ENCODE measurements at places on chromosomes 11 and 22.
A peak's percentile ranks its signal among the peaks of the same experiment; 100 is the strongest.

GRCh38 chr11:26930518-26931247, 63.2 kb upstream of the FIBIN start:
- no peak for DNase-seq

DNA sequence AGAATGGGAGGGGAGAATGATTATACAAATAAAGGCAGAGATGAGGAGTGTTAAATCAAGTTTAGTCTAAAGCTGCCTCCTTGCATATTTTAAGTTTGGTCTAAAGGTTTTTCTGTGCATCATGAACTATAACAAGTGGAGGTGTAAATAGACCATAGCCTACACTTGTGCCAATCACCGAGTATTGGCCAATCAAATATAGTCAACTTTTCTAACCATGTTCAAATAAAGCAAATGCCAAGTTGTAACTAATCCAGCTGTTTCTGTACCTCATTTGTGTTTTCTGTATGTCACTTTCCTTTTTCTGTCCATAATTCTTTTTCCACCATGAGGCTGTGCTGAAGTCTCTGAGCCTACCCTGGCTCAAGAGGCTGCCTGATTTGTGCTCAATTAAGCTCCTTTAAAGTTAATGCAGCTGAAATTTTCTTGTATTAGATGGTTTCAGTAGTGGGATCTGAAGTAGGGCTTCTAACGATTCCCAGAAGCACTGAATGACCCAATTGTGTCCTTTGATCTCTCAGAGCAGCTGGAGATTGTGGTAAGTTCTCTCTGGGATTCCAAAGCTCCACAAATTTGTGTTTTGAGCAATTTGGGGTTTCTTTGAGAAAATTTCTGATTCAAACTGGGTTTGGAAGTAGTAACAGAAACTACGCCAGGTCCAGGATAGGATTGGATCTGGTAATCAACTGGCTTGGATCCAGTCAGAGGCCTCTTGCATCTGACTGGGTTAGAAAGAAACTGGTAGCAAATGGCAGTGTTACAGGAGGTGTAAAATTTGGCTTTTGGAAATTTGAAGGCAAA, 25.6 kb downstream of the OR5A2 start:
- DNase-seq = no peak

DNA sequence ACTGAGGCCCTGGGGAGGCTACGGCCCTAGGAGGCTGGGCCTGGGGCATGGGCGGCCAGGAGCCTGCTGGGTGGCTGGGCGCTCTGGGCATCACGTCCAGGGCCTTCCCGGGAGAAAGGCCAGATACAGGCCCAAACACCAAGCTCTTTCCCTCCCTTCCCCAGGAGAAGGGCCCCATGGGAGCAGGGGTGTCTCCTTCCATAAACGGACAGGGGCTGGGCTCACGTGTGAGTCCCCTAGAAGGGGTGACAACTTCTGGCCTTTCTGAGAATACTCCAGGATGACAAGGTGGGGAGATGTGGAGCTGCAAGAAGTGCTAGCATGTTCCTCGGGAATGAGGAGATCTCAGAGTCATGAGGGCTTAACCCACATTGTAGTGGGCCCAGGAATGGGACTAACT, 19.5 kb upstream of the SYT8 start:
- no peak for DNase-seq

GRCh38 chr22:39459681-39460080, 2.9 kb downstream of the MGAT3 start:
- DNase-seq = no peak

- no peak for DNase-seq
Observed at GRCh38 chr11:128867277-128867676, at the start of gene KCNJ1. TSS of gene KCNJ1 (minus strand) at chr11:128867296. CDS start at chr11:128840243, 27,053 bp downstream.

DNA sequence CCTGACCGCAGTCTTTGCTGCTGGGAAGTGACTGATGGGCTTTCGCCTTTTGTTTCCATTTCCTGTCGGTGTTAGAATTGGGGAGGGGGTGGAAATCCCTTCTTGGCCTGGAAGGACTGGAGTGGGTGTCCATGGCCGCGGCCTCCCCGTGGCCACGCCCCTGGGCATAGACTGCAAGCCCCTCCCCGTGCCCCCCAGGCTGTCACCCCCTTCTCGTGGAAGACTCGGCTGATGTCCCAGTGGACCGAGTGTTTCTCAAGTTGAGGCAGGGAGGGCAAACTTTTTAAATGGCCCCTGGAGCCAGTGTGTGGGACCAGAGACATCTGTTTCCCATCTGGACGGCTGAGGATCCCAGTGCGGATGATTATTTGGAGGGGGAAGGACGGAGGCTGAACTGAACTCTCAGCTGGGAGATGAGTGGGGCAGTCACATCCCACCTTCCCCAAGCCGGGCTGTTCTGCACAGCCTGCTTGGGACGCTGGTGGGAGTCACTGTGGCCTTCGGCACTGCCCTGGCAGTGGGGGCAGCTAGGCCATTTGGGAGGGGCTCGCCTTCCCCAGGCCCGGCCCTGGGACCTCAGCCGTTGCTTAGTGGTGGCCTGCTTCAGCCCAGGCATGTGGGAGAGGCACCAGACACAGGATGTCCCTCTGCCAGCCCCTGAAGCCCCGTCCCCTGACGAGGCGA, 1.6 kb downstream of the CD81 start:
- no peak for DNase-seq

DNA sequence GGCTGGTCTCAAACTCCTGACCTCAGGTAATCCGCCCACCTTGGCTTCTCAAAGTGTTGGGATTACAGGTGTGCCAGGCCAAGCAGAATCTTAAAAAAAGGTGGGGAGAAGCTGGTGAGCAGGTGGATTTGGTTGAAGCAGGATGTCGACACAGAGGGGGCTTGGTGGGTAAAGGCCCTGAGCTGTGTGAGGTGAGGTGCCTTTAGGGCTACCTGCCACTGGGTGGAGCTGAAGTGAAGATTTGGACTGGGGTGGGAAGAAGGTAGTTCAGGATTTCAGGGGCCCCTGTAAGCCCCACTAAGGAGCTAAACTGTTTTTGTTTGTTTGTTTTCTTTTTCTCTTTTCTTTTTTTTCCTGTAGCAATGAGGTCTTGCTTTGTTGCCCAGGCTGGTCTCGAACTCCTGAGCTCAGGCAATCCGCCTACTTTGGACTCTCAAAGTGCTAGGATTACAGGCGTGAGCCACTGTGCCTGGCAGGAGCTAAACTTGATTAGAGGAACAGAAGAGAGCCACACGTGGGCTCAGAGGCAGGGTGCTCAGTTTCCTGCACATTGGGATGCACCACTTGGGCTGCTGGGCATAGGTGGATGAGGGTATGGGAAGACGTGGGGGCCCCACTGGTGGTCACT, 6.0 kb downstream of the P2RX6 start:
- peak; percentile 32 for DNase-seq

DNA sequence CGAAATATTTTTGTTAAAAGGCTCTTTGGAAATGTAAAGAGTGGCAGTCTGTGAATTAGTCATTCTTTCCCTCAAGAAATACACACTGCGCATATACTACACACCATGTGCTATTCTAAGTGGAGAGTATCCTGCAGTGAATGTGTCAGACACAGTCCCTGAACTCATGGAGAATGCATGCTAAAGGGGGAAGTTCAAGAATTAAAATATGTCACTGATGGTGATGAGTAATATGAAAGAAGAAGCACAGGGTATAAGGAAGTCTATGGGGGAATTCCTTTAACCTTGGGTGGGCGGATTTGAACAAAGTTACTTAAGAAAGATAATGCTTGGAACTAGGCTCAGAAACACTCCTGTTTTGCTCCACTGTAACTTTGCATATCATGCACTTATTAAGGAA, 153.0 kb downstream of the LRRC4C start:
- DNase-seq = no peak

DNA sequence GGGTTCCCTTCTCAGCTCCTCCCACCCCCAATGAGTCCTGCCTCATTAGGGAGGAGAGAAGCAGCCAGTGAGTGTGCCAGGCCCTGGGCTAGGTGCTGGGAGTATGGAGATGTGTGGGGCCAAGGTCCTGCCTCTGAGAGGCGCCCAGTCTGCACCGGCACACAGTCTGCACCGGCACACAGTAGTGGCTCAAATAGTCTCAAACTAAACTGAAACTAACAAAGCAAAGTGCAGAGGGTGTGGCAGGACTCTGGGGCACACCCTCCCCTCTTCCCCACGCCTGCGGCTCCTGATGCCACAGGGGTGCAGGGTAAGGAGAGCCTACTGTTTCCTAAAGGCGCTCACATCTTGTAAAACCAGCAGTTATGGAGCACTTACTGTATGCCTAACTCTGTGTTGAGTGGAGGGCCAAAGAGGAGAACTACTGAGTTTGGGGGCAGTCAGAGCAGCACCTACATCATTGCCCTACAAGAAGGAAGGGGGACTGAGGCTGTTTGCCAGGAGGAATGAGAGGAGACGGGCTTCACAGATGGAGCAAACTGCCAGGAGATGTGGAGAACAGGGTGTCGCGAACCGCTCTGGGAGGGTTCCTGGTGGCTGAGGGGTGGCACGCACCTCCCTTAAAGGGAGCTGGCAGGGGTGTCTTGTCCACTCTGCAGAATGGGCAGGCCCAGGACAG, 939 bp upstream of the SH3BP1 start:
- no peak for DNase-seq

DNA sequence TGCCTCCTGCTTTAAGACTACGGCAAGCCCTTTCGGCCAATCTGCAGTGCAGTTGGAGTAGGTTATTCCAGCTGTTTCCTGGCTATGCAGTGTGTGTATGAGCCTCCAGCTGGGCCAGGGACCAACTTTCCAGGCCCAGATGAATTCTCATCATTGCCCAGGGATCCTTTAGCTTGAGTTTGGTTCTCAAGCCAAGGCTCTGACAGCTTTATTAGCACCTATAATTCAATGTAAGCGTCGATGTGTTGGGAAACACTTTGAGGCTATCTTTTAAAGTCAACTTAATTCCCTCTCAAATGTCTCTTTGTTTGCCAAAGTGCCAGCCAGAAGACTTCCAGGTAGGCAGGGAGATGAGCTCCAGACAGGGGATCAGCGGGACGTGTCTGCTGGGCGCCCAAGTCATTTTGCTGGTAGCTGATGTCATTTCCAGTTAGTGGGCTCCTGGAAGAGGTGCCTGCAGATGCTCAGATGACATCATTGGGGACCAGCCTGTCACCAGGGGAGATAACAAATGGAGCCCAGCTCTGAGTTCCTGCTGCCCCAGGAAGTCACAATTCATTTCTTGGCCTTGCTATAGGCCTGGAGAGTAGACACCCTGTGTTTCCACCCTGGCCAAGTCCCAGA, 520.4 kb downstream of the SOX6 start:
- no peak for DNase-seq

GRCh38 chr11:68503792-68504191, 43.2 kb downstream of the PPP6R3 start:
- DNase-seq = no peak

DNA sequence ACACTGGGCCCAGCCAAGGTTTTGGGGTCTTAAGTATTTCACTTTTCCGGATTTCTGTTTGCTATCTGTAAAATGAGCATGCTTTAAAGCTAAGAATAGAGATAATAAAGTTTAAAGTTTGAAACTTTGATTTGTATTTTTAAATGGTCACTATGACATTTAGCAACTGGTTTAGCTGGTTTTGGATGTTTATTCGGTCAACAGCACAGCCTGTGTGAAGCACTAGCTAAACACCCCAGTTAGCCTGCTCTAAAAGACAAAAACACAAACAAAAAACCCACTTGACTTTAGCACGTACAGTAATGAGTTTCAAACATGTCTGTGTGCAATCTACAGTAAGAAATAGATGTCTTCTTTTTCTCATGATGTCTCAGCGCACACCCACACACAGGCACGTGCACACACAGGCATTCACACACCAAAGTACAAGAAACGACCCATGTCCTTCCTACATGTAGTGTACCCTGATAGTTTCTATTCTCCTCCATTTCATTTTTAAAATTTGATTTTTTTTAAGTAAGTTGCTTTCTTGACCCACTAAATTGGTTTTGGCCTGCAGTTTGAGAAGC, 29.4 kb downstream of the SLC1A2 start:
- DNase-seq = no peak

- peak; percentile 45 for DNase-seq
Observed at GRCh38 chr22:49767355-49768062, 60.2 kb downstream of the BRD1 start.

- DNase-seq = no peak
Observed at GRCh38 chr11:73383249-73384124, 7.3 kb downstream of the RELT start.

- DNase-seq = no peak
Observed at GRCh38 chr22:25382762-25383161, 163.3 kb downstream of the CRYBB2 start.

DNA sequence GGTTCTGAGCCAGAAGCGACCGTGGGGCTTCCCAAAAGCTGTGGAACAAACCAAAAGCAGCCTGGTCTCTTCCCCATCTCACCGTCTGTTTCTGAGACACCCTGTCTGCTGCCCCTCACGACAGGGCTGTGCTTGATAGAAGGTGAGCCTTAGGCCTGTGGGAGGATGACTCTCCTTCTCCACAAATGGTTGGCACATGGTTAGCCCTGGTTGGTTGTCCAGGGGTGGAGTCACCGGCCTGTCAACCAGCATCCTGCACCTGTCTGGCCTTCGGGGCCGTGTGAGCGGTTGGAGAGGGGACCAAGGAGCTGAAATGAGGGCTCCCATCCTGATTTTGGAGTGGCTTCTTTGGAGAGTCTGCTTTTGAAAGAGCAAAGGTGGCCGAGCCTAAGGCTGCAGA, 135.3 kb downstream of the PKNOX2 start:
- DNase-seq = no peak

DNA sequence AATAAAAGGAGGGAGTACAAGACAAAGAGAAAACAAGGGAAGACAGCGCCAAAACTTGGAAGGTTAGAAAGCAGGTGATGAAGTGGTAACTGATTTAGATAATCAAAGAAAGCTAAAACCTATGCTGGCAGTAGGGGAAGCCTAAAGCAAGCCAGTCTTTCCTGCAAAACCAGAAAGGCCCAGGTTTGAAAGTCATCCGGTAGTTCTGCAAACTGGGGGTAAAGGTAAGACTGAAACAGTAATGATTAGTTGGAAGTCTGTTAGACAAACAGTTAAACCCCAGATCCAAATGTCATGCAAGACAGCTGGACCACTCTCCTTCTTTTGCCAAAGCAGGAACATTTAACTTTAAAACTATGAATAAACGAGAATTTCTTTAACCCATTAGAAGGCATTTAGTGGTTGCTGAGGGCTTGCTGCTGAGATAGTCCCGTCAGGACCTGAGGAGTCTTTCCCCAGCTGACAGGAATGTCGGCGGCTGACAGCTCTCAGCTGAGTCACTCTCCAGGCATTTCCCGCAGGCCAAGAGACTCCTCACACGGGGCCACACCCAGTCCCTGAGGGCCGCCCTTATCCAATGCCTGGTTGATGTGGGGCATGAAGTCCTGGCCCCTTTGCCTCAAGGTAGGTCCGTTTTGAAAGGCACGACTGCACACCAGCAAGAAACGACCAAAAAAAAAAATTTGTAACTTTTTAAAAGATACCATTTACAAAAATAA, 36.3 kb upstream of the CFAP300 start:
- DNase-seq = no peak
